ENCODE measurements at places on chromosomes 12 and 14.
A peak's percentile ranks its signal among the peaks of the same experiment; 100 is the strongest.

- no peak for DNase-seq
Measured at GRCh38 chr12:112870267-112870980, 36.3 kb upstream of the OAS1 start.

DNA sequence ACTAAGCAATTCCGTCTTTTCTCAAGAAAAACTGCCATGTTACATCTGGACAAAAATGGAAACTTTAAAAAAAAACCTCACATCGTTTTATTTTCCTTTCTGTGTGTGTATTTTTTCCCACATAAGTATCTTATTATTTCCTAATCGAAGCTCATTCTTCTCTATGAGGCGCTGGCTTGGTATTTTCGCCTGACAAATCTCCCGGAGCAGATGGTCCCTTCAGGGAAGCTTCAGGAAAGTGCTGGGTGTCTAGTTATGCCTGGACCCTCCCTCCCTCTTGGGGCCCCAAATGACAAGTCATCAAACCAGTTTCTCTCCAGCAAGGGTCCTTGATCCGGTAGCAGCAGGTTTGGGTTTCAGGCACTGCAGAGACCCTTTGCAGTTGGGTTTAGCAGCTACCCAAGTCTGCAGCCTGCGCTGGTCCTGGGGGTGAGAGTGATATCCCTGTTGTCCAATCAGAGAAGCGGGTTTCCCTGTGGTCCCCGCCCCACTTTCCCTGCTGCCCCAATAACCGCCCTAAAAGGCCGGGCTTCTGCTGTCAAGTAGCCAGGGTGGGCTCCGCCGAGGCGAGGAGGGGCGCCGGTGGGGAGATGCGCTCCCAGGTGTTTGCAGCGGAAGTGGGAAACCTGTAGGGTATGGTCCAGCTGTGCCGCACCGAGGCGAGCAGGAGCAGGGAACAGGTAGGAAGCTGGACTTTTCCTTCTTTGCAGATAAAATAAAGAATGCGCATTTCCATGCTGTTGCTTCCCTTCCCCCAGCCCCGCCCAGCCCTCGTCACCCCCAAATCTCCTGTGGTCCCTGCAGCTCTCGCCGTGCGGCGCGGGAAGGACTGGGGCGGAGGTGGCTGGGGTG is at the start of gene CNTN1:
Gene CNTN1, plus strand, starts transcription at position 527 of the 852 bp plus-strand sequence.
- peak; percentile 64 for DNase-seq

GRCh38 chr12:25771041-25771440 is 187.4 kb upstream of the RASSF8 start:
- DNase-seq: no peak

DNA sequence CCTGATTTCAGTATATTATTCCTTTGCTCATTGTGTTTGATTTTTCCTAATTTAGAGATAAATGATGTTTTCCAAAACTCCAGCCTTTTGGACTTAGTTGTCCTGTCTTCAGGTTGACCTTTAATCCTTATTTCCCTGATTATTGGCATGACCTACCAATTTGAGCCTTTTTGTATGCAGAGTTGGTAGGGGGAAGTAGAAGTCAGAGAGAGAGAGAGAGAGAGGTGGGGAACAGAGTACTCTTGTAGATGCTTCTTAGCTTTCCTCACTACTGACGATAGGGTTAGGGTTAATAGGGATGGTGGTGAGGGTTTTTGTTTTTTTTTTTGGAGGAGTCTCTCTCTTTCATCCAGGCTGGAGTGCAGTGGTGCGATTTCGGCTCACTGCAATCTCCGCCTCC is 38.6 kb downstream of the TBC1D15 start:
- no peak for DNase-seq

GRCh38 chr14:94677213-94677612 is 65.0 kb downstream of the SERPINA3 start:
- no peak for DNase-seq

- peak; percentile 26 for DNase-seq
Measured at GRCh38 chr12:105357162-105357691, 26.7 kb downstream of the C12orf75 start.

DNA sequence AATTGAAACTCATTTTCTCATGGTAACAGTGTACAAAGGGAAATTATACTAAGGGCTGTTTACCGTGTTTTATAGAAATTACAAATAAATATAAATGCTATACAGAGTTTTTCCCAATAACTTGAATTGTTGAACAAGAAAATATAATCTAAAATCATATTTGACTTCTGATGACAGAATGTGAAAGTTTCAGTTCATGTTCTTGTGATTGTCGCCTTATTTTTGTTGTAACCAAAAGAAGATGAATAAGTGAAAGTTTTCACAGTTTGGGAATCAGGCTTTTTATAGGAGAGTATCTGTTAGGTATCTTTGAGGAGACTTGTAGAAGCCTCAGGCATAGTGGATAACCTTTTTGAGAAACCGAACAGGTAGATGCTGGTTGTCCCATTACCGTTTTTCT is 28.1 kb downstream of the ANO6 start:
- DNase-seq: no peak
